ENCODE measurements at places on chromosomes 12 and 14.

DNA sequence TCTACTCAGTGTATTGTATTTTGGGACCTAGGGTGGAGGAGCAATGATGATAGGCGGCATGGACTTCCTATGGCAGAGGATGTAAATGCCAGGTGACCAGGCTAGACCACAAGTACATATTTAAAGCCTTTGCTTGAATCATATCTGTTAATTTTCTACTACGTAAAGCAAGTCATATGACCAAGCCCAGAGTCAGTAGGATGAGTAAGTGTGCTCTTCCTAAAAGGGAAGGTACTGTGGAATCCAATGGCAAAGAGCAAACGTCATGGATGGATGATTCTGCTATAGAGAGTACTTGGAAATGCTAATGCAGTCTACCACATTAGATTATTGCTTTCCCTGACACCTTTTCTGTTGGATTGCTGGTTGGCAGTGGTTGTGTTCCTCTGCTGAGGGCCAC, 16.8 kb downstream of the GPATCH2L start:
- no peak for DNase-seq

DNA sequence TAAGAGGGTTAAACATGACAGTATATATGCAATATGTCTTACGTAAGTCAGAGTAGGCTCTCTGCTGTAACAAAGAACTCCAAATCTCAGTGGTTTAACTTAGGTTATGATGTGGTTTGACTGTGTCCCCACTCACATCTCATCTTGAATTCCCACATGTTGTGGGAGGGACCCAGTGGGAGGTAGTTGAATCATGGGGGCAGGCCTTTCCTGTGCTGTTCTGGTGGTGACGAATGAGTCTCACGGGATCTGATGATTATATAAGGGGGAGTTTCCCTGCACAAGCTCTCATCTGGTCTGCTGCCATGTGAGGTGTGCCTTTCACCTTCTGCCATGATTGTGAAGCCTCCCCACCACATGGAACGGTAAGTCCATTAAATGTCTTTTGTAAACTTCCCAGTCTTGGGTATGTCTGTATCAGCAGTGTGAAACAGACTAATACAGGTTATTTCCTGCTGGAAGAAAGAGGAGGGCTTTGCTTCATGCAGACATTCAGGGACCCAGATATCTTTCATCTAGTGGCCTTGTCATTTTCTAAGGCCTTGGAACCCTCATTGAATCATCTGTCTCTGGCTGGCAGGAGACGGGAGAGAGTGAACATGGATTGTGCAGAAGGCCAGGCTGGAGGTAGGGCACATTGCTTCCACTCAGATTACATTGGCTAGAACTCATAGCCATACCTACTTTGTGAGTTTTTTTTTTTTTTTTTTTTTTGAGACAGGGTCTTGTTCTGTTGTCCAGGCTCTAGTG, 96.1 kb downstream of the CRADD start:
- DNase-seq: no peak

DNA sequence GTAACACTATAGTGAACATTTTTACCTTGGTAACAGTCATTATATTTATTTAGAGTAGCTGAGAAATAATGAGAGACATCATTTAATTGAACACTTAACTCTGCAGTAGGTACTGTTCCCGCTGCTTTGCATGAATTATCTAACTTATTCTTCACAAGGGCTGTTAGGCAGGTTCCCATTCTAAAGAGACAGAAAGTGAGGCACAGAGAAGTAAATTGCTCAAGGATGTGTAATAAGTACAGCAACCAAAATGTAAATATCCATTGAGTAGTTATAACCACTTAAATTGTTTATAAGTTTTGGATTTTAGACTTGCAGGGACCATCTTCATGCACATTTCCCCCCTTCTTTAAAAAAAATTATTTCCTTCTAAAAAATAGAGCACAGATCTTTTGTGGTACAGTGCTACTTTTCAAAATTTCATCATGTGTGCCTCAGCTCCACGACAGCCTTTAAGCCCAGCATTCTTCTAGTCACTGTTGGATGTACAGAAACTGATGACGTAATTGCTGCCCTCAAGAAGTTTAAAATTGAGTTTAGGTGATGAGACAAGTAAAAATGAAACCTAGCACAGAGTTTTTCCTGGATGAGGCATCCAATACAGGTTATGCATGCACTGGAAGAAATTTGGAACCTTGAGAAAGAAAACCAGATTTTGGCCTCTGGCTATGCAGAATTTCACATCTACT, 6.0 kb upstream of the MANSC4 start:
- no peak for DNase-seq

GRCh38 chr12:95358111-95359083, 115.6 kb upstream of the METAP2 start:
- DNase-seq: no peak

DNA sequence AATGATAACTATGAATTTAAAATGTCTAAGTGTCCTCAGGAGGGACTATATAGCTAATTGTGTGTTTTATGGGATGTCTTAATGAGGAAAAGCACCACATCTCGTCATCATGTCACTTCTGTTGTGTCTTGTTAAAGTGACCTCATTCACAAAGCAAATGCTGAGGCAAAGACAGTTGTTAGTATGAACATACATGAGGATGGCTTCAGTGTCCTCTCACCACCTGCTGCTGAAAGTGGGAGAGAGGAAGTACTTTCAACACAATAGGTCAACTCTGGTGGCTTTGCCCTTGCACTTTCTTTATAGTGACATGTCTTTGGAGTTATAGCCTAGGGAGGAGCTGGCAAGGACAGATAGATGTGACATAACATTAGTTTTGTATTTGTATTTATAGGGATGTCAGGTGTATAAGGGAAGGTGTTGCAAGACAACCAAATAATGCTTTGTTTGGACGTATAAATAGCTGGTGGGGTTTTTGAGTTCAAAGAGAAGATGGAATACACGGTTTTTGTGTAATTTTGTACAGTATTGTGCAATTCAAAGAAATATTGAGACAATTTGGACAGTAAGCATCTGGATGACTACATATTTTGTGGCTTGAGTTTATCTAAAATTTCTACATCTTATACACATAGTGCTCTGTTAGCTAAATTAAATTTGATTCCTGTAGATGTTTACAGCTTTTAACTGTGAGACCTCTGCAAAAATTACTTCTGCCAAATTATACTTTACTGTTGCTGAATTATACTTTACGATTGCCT, 131.7 kb upstream of the ATP2B1 start:
- DNase-seq: no peak

DNA sequence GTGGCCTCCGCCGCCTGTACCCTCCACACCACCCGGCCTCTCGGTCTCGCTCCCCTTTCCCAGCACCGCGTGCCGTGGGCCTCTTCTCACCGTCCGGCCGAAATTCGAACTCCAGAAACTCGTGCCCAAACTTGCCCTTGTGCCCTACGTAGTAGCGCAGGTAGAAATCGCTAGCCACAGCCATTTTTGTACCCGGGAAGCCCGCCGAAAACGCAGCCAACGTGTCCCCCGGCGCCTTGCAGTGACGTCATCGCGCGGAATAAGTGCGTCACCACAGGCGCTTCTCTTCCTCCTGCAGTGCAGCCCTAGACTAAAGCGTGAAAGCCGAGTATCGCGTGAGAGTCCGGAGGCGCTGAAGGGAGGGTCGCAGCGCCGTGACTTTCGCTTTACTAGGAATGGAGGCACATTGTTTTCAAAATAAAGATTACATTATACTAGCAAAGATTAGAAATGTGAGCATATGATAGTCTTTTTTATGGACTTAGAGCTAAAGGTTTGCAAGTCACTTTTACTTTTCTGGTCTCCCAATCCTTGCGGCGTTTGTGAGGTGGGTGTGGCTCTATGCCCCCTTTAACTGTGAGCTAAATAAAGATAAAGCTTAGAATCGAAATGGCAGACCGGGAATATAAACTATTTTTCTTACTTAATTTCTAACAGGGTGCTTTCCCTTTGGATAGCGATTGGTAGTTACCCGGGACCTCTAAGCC, at the start of gene MAGOHB:
Gene MAGOHB, minus strand, starts transcription at position 261 of the 707 bp plus-strand sequence. Its CDS starts 77 bp downstream, at position 184.
- peak; percentile 85 for DNase-seq

- DNase-seq: peak; percentile 55
Observed at GRCh38 chr14:67493092-67493717, 4.7 kb upstream of the TMEM229B start.

DNA sequence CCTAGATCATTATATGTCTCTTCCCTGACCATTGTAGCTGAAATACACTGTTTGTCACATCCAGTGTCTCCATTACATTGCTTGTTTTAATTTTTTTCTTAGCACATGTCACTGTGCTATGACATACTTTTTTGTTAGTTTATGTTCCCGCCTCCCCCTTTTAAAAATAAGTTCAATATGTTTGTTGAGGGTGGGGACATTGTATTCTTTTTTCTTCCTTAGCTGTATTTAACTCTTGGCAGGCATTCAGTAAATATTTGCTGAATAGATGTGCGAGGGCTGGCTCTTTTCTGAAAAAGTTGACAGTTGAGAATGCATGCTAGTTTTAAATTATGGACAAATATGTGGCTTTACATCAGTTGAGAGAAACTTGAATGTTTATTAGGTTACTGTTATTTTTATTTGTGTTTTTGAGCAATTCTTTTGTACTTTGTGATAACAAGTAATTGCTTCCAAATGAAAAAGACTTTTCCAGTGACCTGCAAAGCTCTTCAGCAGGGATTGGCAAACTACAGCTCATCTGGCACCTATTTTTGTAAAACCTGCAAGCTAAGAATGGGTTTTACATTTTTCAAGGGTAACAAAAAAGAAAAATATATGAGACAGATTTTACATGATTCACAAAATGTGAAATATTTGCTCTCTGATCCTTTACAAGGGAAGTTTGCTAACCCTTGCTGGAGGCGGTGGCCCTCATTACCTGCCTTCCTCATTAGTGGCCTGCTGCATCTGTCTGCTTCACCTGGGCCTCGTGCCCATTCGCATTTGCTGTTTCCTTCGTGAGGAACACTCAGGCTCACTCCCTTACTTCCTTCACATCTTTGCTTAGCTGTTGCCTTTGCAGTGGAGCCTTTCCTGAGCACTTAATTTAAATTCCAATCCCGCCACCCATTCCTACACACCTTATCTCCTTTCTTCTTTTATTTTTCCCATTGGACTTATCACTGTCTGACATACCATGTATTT, 229.4 kb downstream of the ERC1 start:
- no peak for DNase-seq

- peak; percentile 42 for DNase-seq
Observed at GRCh38 chr12:119990382-119990874, 1.4 kb downstream of the BICDL1 start.

DNA sequence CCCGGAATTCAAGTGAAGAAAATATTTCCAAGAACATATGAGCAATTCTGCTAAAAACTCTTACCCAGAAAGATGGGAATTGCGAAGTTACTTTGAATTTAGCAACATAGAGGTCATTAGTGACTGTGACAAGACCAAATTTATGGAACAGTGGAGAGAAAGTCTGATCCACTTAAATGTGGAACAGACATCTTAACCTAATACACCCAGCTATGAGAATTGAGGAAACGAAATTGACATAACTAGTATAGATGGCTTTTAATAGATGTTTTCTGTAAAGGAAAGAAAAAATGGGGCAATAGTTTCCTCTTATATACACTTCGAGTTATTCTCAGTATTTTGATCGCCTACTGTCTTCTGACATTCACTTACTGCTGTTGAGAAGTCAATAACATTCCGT, 4.6 kb downstream of the OVCH1 start:
- DNase-seq: no peak

DNA sequence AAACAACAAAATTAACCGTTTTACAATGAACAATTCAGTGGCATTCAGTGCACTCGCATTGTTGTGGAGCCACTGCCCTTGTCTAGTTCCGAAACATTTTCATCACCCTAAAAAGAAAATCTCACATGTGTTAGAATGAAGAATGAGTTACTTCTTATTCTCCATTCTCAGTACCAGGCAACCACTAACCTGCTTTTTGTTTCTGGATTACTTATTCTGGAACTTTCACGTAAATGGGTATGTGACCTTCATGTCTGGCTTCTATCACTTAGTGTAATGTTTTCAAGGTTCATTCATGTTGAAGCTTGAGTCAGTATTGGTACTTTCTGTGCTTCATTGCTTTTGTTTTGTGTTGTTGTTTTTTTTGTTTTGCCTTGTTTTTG, 15.6 kb downstream of the RCOR1 start:
- DNase-seq: no peak

- no peak for DNase-seq
Observed at GRCh38 chr12:1820191-1820895, at the start of gene LRTM2. Gene LRTM2, plus strand, starts transcription at chr12:1820565. Its CDS starts 7,584 bp downstream, at chr12:1828149.

DNA sequence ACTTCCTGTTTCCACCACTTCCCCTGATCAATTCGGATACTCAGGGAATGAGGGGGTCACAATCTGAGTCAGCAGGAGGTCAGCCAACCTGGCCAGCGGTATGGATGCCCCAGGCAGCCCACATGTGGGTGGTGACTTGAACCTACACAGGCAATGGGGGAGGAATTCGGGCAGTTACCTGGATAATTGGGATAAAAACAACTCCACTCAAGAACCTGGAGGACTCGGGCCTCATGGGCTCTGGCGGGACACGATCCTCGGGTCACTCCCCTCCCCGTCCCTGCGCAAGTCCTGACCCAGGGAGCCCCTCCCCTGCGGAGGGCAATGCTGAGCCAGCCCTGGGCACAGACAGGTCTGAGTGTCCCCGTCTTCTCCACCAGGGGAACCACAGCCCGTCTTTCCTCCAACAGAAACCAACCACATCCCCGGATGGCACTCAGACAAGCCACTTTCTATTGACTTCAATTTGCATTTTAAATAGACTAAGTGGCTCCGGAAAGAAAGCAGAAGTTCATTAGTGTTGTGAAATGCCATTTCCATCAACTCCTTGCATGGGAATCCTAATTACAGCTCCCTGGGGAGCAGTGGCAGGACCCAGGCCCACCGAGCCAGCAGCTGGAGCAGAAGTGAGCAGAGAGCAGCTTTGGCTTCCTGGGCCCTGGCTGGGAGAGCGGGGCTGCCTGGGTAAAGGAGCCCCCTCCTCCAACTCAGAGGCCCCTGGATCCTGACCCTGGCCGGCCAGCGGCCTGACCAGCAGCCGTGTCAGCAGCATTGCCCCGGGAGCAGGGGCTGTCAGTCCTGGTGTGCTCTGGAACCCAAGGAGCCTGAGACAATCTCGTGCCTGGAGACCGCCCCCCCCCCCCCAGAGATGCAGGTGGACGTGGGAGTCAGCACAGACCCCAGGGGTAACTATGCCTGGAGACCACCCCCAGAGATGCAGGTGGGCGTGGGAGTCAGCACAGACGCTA, 374.1 kb downstream of the ADGRD1 start:
- DNase-seq: no peak

- no peak for DNase-seq
Observed at GRCh38 chr14:74514471-74514941, 20.9 kb downstream of the ISCA2 start.

GRCh38 chr14:100889641-100890040, 13.9 kb downstream of the RTL1 start:
- no peak for DNase-seq

GRCh38 chr14:102804858-102805257, 27.6 kb downstream of the TRAF3 start:
- no peak for DNase-seq

GRCh38 chr12:69388371-69388770, 28.8 kb downstream of the YEATS4 start:
- peak; percentile 5 for DNase-seq

DNA sequence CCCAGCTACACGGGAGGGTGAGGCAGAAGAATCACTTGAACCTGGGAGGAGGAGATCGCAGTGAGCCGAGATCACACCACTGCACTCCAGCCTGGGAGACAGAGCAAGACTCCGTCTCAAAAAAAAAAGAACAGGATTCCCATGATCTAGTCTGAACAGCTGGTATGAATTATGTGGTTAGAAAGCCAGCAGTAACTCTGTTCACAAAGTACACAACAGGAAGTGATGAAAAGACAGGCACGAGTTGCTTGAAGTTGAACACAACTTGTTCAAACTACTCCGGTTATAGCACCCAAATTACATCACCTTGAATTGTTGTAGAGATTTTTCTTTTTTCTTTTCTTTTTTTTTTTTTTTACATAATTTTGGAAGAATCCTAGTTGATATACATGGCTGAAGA, 238.8 kb upstream of the RGS6 start:
- DNase-seq: no peak

Data from germinal center (tissue), 1 donor.